Chondrocyte (in vitro differentiated cells): ENCODE measurements at places on chromosomes 3 and 15. TPM values are rescaled to one million over a fixed set of nuclear protein-coding genes. Genes with fewer than 3 reads are reported as not detected.

DNA sequence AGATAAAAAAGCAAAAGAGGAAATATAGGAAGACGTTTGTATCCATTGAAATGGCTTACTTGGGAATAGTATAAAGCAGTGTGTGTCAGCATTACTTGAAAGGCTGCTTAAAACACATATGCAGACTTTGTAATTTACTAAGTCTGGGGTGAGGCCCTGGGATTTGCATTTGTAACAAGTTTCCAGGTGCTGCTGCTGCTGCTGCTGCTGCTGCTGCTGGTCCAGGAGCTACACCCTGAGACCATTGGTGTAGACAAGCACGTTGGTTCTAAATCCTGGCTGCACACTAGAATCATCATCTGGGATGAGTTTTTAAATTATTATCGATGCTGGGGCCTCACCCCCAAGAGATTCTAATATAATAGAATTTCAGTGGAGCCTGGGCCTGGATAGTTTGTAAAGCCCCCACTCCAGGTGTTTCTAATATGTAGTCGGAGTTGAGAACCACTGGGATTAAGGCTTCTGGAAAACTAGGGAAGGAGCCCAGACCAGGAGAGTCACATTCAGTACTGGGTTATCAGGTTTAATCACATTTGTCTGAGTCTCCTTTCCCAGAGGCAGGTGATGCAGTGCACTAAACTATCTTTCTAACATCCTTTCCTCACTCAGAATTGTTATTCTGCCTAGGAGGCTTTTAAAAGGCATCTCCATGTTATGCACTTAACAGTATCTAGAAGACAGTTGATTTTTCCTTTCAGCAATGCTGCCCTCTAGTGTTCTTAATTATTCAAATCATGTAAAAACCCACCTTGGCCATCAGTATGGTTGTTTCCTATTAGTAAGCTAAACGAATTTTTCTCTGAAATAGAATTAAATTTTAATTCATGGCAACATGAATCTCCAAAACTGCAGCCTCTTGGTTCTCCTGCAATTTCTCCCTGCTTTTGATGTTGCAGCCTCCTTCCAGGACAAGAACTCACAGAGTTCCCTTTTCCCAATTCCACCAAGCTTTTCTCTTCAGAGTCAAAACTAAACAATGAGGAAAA, 45.4 kb downstream of the SSR3 start:
- no peak for DNase-seq

GRCh38 chr15:57086857-57087427, 168.5 kb downstream of the TCF12 start:
- no peak for DNase-seq

DNA sequence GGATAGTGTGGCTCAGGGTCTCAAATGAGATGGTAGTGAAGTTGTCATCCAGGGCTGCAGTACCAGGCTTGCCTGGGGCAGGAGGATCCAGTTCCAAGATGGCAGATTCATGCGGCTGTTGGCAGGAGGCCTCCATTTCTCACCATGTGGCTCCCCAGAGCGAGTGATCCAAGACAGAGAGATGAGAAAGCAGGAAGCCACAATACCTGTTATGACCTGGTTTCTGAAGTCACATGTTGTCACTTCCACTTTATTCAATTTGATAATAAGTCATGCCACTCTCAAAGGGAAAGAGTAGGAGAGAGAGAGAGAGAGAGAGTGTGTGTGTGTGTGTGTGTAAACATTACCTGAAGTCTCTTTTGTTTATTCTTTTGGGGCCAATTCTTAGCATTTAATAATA, 30.1 kb downstream of the TMOD2 start:
- no peak for DNase-seq

DNA sequence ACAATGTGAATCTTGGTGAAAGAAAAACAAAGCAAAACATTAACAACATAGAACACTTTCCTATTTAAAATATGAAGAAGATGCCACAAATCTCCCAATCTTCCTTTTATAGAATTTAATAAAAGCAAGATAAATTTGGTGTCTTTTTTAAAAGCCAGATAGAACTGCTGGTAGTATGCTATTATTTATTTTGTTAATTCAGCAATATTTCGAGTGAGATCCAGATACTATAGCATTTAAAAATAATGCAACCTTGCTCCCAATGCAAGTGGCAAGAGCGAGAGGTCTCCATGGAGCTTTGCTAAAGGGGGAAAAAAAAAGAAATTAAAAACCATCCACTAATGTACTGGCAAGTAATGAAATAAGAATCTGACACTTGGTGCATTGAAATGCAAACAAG, 121.8 kb downstream of the IL20RB start:
- DNase-seq = no peak

The RTP3 gene
- not detected in 3 replicates for total RNA-seq

The CLDN16 gene
- 0.20 TPM in 1 of 3 replicates, not detected in the others for total RNA-seq

The EFL1 gene
- 15.7 to 19.4 TPM (median 16.6 TPM) in 3 replicates for total RNA-seq

The GOLGA8R gene
- 3.4 to 8.5 TPM (median 4.4 TPM) in 3 replicates for total RNA-seq

The KCNAB1 gene
- total RNA-seq = 3.0 to 3.4 TPM (median 3.3 TPM) in 3 replicates
